NCI-H1092 treated with DMSO at 0.1 percent for 48 hours (cell line): ENCODE measurements at places on chromosomes 16 and 17.

- DNase-seq, result peak; percentile 83
Measured at GRCh38 chr16:7405166-7405565, 72.5 kb downstream of the RBFOX1 start.

DNA sequence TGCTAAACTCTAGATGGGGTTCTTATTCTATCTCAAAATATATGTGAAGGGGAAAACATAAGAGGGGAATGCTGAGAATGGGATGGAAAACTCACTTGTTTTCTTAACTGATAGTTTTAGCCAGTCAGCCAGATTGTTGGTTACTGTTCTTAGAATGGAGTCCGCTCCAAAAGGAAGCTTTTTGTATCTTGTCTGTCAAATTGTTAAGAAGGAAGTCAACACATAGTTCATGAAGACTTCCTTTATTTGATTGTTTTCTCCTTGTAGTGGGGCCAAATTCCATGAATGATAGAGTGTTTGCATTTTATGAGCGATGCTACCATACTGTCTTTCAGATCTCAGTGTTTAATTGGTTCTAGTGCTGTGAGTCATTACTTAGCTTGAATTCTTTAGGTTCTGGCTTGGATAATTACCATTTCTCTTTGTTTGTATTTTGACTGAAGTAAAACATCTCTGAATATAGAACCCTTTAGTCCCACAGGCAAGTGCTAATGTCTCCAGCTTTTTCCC, 98.3 kb upstream of the GOT2 start:
- no peak for DNase-seq

GRCh38 chr17:48276776-48277175, 153.2 kb downstream of the SKAP1 start:
- no peak for DNase-seq

DNA sequence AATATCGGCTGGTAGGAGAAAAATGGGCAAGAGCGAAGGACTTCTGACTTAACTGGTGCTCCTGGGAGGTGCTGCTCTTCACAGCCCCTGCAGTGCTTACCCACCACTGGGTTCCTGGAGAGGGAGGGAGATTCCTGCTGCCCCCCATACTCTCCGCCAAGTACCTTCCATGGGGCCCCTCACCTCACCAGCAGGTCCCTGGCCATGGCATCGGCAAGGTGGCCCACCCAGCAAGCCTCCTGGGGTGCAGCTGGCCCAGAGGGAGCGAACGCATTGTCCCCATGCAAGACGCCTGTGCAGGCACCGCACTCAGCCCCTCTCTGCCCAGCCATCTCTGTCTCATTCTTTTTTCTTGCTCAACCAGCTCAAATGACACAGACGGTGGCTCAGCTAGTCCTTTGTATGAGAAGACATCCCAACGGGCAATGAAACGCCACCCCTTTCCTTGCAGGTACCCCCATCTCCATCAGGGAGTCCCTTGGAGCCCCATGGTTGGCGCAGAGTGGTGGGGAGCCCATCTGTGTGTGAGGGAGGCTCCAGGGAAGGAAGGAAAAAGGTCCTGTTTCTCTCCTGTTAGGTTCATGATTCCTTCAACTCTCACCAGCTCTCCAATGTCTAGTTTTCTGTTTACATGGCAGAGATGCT, 9.6 kb upstream of the ALDH3A1 start:
- DNase-seq, result no peak

DNA sequence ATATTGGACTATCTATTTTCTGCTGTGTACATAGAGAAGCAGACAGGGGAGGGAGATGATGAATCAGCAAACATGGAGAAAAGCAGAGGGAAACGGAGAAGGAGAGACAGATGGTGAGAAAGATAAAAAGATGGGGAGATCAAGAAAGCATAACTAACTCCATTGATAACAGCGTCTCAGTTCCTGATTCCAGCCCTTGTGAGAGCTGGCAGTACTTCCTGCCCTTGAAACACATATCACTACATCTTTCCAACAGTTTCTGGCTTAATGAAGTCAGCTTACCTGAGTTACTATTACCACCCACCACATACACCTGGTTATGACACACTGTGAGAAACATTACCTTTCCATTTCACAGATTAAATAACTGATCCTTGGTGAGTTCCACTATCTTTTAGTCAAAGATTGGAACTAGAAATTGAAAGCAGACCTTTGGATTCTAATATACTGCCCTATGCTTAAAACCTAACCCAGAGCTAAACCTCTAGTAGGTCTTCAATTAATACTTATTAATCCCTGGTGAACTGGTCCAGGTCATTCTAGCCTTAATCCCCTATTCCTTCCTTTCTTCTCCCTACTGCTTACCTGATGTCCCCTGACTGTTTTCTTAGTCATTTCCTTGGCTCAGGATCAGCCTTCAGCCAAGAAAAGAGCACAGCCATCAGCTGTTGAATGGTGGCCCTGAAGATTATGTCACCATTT, 346.6 kb upstream of the CCL2 start:
- DNase-seq, result no peak

DNA sequence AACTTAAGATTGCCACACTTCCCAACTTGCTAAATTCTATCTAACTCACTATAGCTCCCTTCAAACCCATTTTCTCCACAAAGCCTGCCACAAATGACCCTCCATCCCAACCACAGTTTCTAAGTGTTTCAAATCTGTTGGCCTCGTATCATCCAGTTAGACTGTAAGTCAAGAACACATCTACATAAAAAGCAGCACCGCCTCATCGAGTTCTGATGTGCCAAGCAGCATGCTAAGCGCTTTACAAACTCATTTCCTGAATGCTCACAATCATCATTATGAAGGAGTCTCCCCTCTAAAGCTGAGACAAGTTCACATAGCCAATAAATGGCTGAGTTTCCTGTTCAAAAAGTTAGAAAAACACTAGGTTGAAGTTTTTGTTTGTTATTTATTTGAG, 9.2 kb upstream of the ANKFY1 start:
- DNase-seq, result no peak

- no peak for DNase-seq
Measured at GRCh38 chr17:10649602-10650001, 7.5 kb downstream of the MYH3 start.

DNA sequence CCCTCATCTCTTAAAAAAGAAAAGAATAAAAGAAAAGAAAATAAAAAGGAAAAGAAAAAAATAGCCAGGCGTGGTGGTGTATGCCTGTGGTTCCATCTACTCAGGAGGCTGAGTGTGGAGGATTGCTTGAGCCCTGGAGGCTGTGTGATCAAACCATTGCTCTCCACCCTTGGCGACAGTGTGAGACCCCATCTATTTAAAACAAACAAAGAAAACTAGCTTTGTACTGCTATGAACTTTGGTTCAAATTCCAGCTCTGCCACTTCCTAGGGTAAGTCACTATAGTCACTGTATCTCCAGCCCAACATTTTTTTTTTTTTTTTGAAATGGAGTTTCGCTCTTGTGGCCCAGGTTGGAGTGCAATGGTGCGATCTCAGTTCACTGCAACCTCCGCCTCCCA, 4.2 kb downstream of the CTF1 start:
- no peak for DNase-seq

GRCh38 chr17:39011907-39012468, 44.8 kb upstream of the FBXO47 start:
- DNase-seq, result no peak

GRCh38 chr17:58615768-58616659, 75.8 kb downstream of the TEX14 start:
- no peak for DNase-seq

DNA sequence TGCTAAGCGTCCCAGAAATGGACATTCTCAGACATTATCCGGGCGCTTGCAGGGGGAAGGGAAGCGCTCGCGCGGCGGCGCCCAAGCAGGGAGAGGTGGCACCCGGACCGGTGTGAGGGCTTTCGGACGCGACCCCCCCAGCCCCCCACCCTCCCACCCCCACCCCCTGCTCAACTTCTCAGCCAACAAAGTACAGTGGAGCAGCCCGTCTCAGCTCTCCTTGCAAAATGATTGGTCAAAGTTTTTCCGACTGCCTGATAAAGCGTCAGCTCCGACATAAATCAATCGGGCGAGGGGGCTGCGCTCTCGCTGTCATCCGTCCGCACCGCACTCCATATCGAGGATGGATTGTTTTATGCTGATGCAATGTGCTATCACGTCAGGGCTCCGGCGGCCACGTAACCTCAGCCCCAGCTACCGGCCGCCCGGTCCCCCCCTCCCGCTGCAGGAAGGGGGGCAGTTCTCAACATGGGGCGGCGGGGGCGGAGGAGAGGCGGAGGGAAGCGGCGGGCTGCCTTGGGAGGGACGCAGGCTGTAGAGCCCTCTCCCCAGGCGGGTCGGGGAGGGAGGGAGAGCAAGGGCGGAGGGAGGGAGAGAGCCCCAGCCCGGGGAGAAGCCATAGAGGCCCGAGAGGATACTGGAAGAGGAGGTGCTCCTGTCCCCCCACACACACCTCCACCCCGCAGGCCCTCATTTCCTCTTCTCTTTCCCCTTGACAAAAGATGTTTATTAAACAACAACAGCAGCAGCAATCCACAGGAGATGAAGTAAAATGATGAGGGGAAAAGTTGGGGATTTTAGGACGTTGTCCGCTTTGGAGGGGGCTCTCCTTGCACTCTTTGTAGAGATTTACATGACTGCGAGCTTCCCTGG, at the start of gene HOXB9:
TSS of gene HOXB9 (minus strand) at position 114 of the 873 bp plus-strand sequence. CDS start at position 25, 89 bp downstream.
- no peak for DNase-seq

GRCh38 chr17:1710807-1711553, 803 bp upstream of the TLCD2 start:
- no peak for DNase-seq

- DNase-seq, result peak; percentile 11
Measured at GRCh38 chr17:41773190-41773588, 13.3 kb downstream of the JUP start.

DNA sequence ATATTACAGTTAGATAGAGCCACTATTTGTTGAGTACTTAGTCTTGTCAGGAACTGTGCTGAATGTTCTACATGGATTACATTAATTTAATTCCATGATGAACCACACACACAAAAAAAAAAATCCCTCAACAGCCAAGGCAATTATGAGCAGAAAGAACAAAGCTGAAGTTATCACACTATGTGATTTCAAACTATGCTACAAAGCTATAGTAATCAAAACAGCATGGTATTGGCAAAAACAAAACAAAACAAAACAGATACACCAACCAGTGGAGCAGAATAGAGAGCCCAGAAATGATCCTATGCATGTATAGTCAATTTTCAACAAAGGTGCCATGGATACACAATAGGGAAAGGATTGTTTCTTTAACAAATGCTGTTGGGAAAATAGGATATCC, 8.1 kb upstream of the ERCC4 start:
- DNase-seq, result no peak

- no peak for DNase-seq
Measured at GRCh38 chr17:10843811-10844210, 5.9 kb upstream of the PIRT start.

DNA sequence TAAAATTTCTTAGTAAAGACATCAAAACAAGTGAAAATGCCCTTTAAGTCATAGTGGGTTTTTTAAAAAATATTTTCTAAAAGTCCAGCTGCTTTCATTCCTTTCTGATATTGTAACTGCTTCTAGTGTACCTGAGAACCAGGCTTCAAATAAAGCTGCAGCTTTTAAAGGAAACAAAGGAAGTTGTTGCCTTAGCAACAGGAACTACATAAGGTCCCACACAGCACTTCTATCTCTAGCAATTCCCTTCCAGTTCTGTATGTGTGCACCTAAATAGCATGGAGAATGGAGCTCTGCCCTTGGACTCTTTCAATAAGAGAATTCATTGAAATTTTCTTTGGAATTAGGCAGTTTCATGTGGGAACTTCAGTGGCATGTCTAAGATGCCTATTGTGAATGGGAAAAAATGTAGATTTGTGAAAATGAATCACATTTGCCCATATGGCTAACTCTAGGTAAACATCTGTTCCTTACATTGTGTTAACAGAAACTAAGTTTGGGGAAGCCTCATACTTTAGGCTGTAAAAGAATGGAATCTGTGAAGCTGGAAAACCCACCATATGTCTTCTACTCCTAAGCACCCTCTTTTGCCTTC, 206.4 kb downstream of the KIF2B start:
- DNase-seq, result no peak

DNA sequence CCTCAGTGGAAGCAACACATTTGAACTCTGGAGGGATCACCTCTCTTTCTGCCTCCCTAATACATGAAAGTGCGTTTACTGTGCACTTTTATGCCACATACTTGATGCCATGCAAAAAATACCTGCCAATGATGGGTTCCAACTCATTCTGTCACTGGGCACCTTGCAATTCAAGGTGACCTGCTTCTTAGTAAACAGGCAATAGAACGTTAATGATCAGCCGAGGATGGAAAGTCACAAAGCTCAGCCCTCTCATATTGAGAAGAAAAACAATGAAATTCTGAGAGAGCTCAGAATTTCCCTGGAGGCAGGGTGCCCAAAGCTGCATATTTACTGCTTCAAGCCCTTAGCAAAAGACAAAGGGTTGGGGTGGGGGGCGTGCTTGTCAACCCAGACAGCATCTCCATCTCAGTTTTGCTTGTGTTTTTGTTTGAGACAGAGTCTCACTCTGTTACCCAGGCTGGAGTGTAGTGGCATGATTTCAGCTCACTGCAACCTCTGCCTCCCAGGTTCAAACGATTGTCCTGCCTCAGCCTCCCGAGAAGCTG, 23.2 kb downstream of the LITAF start:
- no peak for DNase-seq

GRCh38 chr17:4584917-4585637, 748 bp downstream of the SMTNL2 start:
- no peak for DNase-seq

DNA sequence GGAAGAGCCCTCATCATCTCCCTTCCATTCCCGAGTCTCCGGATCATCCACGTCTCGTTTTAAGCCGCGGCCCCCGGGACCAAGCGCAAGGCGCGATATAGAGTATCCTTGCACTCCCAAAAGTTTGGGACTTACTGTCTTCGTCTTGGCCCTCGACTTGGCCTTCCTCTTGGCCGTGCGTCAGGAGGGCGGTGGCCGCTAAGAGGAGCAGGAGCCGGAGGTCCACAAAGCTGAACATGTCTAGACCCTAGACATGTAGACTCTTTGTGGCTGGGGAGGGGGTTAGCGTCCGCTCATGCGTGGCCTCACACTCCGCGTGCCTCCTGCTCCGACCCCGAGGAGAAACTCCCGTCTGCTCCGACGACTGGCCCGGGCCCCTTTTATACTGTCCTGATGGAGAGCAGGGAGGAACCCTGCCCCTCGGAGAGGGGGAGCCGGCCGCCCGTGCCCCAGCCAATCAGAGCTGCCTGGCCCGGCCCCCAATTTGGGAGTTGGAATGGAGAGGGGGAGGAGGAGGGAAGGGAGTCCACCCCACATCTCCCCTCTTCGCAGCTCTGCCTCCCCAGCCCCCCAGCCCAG, at the start of gene COL1A1:
TSS of gene COL1A1 (minus strand) at position 356 of the 579 bp plus-strand sequence. CDS start at position 238, 118 bp downstream.
- no peak for DNase-seq

- DNase-seq, result no peak
Measured at GRCh38 chr16:56198755-56199114, 7.4 kb downstream of the GNAO1 start.

- DNase-seq, result no peak
Measured at GRCh38 chr16:22728167-22728836, 85.7 kb upstream of the HS3ST2 start.

DNA sequence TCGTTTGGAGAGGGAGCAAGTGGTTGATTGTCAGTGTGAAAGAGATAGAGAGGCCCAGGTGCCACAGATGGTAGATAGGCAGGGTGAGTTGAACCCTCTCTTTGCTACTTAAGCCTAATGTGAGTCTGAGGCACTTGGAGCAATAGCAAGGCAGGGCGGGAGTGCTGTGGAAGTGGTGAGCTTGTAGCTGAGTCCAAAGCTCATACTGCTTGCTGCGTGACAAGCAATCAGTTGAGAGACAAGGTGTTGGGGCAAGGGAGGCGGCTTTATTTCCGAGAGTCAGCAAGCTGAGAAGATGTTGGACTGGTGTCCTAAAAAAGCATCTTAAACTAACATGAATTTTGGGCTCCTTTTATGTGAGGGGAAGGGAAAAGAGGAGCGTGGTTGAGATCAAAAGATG, 112.9 kb upstream of the ZKSCAN2 start:
- no peak for DNase-seq

- no peak for DNase-seq
Measured at GRCh38 chr17:32504166-32504990, 17.6 kb downstream of the CDK5R1 start.
